Hematopoietic multipotent progenitor cell treated with erythropoietin and hydrocortisone succinate and interleukin-3 and kit ligand, for 6 days (in vitro differentiated cells): ENCODE measurements at places on chromosomes 3 and 15.

DNA sequence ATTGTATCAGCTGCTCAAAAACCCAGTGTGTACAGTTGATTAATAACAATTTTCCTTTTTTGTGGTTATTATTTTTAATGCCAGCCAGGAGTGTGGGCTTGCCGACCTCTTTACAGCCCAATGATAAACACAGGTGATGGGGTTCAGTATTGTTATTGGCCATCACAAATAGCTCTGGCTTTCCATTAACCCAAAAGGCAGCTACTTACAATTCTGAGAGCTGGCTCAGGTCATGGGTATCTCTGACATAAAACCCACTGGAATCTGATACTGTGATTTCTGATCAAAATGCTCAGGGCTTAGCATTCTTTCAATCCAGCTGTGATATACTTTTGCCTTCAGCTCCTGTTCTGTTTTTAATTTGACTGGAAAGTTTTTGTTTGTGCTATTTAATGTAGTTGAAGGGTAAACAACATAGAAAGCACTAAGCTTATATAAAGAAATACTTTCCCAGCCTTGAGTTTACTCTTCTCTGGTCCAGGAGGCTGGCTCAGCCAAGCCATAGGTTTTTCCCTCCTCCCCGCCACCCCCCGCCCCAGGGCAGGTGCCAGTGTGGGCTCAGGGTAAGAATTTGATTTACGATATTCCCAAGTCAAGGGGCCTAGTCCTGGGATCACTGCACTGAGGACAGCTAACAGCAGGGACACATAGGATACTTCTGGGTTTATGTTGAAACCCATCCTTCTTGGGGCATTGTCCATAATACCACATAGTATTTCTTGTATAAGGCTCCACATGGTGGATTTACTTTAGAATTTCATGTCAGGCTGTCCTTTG, 54.0 kb upstream of the MYZAP start:
- DNase-seq, result no peak

DNA sequence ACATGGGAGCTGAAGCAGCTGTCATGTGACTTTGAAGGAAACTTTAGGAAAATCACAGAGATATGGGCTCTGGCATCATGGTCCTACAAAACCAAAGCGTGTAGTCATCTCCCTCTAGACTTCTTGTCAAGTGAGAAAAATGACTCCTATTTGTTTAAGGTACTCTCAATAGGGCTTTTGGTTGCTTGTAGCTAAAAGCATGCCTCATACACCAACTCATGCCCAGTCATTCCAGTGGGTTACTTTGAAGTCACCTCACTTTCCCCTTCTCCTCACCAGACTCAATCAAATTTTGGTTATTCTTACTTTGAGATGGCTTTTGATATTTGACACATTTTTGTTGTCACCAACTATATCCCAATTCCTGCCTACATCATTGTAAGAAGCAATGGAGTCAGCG, 81.6 kb downstream of the BOC start:
- DNase-seq, result no peak

DNA sequence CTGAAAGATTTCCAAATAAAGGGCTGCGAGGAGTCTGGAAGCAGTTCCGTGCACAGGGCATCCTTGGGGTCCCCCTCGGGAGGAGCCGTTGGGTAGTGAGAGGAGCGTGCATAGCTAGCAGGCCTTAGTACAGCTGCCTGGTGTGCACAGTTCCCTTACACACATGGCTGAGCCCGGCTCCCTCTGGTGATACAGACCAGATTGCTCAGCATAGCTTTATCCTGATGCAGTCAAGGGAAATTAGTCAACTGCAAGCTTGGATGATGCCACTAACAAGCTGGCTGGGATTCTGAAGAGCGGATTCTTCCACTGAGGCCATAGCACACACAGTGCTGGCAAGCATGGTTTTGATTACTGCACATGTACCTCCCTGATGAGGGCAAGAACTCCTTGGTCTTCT, 349.4 kb downstream of the LRTM1 start:
- DNase-seq, result no peak

DNA sequence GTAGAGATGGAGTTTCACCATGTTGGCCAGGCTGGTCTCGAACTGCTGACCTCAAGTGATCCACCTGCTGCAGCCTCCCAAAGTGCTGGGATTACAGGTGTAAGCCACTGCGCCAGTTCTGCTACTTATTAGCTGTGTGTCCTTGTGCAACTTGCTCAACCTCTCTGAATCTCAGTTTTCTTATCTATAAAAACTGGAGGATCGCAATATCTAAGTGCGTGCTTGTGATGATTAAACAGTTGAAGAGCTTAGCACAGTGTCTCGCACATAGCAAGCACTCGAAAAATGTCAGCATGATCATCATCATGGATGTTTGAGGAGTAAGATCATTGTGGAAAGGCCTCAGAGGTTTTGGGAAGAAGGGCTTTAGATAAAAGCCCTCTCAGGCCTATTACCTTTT, 10.8 kb downstream of the CLCN2 start:
- no peak for DNase-seq

GRCh38 chr15:76983590-76984375, 11.1 kb upstream of the PSTPIP1 start:
- DNase-seq, result peak; percentile 35

DNA sequence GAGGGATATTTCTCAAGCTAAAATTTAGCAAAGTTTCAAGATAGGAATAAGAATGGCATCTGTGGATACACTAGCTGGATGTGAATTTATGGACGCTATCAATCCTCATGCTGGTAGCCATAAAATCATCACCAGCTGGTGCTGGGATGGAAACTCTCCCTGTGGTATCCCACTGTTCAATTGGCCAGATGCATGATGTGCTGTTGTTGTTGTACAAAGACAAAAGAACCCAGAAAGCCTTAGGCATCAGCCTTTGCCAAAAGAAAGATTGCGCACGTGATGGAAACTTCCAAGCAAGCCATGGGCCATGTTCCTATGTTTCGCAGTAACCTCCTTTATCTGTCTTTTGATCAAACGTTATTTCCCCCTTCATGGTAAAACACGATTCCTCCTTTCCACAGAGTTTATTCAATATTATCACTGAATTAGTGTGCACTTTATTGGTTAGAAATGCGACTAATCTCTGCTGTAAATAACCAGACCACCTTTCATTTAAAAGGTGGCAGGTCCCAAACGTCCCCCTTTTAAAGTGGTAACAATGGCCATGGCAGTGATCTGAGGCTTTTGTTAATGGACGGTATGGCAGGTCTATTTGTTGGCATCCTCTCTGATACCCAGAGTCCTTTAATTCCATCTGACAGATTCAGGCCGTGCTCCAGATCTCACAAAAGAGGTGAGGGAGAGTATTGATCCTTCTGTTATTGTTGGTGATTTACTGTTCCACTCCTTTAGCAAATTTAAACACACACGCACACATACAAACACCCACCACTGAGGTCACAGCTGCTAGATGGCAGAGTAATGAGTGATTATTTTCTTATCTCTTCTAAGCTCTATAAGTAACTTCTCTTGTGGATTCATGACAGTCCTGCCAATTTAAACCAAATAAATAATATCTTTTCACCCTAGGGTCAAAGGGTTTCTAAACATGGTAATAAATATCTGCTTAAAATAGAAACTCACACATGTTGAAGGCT, 291.2 kb upstream of the KCNMB2 start:
- no peak for DNase-seq

GRCh38 chr3:9211155-9211950, 38.1 kb downstream of the SRGAP3 start:
- DNase-seq, result no peak

DNA sequence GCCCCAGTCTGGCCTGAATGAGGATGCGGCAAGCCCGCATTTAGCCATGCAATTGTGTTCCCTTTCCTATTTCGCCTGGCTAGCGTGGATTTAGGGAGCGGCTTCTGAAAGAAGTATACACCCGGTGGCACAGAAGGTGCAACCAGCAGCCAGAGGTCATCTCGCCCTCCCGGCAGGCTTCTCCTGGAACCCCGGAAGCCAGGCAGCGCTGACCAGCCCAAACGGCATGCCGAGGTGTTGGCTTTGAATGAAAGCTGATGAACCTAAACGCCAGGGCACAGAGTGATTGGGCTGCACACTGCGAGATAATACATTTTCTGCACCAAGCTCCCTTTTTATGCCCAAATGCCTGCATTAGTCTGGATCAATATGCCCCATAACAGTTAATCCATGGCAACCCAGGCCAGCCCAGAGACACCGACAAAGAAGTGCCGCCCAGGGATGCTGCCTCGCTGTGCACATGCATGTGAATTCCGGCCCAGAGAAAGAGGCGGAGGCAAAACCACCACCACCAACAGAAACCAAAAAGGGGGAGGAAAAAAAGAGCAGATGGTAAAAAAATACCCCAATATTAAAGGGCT, 1.4 kb downstream of the SRGAP3 start:
- DNase-seq, result no peak

DNA sequence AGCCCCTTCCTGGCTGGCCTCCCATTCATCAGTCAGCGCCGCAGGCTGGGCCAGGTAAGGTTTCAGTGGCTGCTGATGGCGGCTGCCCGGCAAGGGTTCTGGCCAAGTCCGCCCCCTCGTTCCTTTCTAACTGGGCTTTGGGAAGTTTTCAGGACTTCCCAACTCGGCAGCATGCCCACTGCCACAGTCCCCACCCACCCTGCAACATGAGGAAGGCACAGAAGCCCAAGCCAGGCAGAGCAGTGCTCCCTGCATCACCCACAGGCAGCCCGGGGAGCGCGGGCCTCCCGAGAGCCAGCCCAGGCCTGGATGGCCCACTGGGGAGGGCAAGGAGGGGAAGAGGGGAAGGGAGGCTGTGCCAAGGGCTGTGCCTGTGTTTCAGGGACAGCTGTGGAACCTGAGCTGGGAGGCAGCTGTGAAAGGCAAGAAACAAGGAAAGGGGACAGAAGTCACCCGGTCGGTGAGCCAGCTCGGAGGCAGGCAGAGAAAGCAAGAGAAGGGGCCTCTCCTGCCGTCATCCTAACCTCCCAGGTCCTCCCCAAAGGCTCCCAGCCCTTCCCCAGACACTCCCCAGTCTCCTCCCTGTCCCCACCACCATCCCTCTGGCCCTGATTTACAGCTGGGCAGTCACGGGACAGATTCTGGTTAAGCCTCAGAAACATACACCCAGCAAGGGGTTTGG, 73.9 kb downstream of the CPN2 start:
- DNase-seq, result no peak

GRCh38 chr3:42736531-42736930, 33.9 kb upstream of the HHATL start:
- no peak for DNase-seq

DNA sequence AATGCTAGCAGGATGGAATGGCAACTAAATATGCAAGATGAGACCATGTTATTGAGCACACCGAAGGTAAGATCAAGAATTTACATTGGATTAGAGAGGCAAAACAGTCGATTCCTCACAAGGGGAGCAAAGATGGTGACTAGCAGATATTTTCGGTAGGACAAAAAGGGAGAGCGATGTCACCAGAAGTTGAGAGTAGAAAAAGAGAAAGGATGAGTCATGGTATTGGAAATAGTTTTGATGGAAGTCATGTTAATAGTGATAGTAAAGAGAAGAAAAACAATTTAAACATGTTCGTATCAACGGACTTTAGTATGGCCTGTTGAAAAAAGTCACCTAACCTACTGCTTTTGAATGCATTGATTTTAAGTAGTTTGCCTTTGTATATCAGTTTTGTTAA, 55.0 kb downstream of the UBE2E2 start:
- DNase-seq, result no peak

GRCh38 chr3:32312251-32312650, 73.8 kb downstream of the CMTM8 start:
- no peak for DNase-seq

- no peak for DNase-seq
These were observed 102.0 kb downstream of the IGF2BP2 start for GRCh38 chr3:185722881-185723280.

GRCh38 chr15:51244423-51244869, 94.0 kb downstream of the CYP19A1 start:
- DNase-seq, result no peak

DNA sequence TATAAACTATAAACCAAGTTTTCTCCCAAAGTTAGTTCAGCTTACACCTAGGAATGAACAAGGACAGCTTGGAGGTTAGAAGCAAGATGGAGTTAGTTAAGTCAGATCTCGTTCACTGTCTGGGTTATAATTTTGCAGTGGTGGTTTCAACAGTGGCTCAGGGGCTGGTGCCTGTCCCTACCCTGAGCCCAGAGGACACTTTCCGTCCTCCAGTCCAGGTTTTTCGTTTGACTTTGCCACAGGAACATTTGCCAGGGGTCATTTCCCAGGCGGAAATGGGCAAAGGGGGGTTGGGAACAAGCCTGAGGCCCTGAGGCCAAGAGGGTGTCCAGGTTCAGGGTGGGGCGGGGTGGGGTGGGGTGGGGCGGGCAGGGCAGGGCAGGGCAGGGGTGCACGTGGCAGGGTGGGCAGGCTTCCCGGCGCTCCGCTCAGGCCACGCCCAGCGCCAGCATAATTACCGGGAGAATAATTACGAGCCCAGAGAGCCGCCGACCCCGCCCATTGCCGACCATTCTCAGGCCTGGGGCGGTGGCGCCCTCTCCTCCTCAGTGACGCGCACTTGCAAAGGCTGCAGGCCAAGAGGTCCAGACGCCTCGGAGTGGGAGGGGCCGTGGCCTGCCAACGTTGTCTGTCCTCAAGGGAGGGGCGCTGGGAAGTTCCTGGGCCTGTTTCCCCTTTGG, 70.4 kb downstream of the KLF13 start:
- peak; percentile 93 for DNase-seq

GRCh38 chr3:101133652-101134051, 140.4 kb upstream of the ABI3BP start:
- no peak for DNase-seq
